ENCODE measurements at places on chromosomes 1 and 21.

- DNase-seq = no peak
These were observed 28.3 kb downstream of the POU2F1 start for GRCh38 chr1:167248707-167249642.

- DNase-seq = no peak
These were observed 14.1 kb downstream of the DPYD start for GRCh38 chr1:97906567-97907241.

DNA sequence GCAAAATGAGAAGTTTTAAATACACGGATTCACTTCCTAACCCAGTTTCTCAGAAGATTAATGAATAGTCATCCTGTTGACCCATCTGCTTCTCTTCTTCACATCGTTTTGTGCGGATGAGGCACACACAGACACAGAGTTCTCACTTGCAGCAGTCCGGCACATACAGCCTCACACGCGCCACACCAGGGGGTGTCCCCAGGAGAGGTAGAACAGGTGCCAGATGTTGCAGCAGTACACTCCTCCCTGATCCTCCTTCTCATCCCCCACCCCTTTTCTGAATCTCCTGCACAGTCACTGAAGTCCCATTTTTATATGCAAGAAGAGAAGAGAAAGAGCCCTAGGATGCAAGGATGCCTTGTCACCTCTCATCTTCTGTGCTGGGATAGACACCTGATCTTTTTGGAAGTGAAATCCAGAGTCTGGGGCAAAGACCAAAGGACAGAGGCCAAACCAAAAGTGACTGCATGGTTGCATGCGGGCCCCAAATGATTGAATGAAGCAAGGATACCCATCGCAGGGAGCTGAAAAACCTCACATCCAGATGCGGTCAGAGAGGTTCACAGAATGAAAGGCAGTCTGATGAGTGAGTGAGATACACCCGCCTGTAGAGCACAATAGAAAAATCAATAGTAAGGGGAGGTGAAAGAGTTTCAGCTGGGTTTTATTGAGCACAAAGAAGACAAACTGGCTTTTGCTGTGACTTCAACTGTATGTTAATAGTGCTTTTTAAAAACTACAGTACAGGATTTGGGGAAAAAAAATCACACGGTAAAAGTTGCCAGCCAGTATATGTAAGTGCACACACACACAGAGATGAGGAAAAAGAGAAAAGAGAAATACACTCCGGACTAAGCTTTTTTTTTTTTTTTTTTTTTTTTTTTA lies 28.9 kb downstream of the PBX1 start:
- no peak for DNase-seq

GRCh38 chr21:36190736-36191135 lies 34.1 kb downstream of the DOP1B start:
- no peak for DNase-seq

Data from CD4-positive, alpha-beta T cell treated with Interleukin-17A for 4 hours (primary cell).